Activated T-cell treated with anti-CD3 and anti-CD28 coated beads for 48 hours (primary cell): ENCODE measurements at places on chromosomes 1 and 21.

DNA sequence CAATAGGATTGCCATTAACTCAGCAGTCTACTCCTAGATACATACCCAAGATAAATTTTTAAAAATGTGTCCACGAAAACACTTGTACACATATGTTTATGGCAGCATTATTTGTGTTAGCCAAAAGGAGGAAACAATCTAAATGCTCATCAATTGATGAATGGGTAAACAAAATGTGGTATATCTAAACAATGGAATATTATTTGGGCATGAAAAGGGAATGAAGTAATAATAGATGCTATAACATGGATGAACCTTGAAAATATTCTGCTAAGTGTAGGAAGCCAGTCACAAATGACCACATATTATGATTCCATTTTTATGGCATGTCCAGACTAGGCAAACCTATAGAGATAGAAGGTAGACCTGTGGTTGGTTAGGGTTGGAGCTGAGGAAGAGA is 34.3 kb downstream of the CFHR5 start:
- DNase-seq, result no peak

- DNase-seq, result no peak
Observed at GRCh38 chr1:98706173-98706843, 44.8 kb downstream of the SNX7 start.

- DNase-seq, result no peak
Observed at GRCh38 chr1:61092642-61093041, 10.3 kb downstream of the NFIA start.

GRCh38 chr1:56187405-56187804 is 392.0 kb downstream of the PLPP3 start:
- DNase-seq, result no peak

DNA sequence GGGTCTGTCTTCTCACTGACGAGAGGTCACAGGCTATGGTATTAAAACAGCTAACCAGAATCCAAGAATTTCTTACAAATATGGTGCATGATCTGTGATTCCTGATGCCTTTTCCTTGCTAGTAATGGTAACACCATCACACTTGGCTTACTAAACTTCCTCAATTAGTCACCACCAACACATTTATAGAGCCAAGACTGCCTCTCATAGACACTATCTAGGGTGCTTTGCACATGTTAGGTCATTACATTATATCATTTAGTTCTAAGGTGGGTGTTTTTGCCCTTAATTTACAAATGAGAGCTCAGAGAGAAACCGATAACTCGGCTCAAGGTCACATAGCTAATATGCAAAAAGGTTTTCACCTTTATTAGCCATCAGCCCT is 8.7 kb downstream of the KIF21B start:
- no peak for DNase-seq

DNA sequence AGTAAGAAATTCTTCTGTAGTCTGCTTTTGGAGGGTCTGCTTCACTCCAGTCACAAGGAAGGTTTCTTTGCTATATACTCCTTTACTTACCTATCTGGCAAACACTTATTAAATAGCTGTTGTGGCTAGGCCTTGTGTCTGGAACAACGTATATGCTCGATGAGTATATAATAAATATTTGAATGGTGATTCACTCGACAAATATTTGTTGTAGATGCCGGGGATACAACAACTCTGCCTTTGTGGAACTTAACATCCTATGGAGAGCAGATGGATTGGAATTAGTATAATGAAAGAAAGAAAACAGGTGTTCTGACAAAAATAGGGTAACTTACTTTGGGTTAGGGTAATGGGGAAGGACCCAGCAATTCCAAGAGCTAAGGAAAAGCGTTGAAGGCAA is 31.1 kb downstream of the KPNA6 start:
- no peak for DNase-seq

GRCh38 chr1:43986712-43987111 is 4.7 kb upstream of the CCDC24 start:
- DNase-seq, result no peak

GRCh38 chr1:60589046-60589748 is 493.2 kb upstream of the NFIA start:
- DNase-seq, result no peak

- DNase-seq, result no peak
Observed at GRCh38 chr1:31073044-31073443, 7.5 kb upstream of the PUM1 start.

DNA sequence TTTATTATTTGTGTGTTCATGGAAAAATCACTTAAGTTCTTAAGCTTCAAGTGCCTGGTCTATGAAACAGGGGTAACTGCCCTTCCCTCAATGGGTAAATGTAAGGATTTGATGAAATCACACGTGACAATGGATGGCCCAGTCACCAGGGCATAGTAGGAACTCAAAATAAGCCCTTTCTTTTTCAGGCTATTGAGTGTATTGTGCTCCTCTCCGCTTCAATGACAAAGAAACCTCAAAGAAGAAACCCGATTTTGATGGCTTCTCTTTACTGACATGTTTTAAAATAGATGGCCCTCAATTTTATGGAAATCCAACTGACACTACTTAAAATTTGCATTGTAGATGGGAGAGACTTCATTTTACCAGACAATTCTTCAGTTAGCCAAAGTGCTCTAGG is 543.5 kb downstream of the OMA1 start:
- no peak for DNase-seq

DNA sequence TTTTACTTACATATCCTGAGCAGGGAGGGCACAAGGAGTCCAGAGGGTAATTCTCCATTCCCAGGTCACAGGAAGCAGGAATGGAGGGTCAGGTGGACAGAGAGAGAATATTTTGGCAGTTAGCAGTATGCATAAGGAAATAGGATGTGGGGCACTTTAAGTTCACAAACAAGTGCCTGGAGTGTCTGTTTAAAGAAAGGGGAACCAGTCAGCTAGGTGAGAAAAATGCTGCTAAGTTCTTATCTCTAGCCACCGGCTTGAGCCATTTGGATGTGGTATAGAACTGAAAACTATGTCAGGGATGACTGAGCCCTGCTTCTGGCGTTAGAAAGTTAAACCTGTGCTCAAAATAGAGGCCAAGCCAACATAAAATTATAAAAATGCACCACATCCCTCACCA is 739.7 kb upstream of the NCAM2 start:
- no peak for DNase-seq
